ENCODE measurements at places on chromosomes 11 and 22.

DNA sequence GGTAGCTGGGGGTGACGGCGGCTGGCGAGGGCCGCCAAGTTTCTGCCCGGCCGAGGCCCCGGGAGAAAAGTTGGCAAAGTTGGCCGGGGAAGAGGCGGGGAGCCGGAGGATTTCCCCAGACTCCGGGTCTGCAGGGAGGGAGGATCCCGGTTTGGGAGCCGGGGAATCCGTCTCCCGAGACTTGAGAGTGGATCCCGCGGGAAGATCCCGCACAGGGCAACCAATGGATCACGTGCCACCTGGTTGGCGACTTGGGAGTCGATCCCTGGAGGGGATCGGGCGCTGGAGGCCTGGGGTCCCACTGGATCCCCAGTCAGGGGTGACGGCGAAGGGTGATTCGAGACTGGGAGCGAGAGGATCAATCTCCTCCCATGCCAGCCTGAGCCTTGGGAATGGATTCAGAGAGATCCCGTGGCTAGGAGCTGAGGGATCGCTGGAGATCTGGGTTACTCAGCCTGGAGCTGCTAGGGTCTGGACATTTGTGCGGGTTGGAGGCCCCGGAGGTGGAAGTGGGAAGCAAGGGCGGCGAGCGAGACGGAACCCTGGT, 394 bp downstream of the KIAA1671 start:
- no peak for DNase-seq

GRCh38 chr11:97943493-97943892, 1077.3 kb upstream of the CNTN5 start:
- no peak for DNase-seq

DNA sequence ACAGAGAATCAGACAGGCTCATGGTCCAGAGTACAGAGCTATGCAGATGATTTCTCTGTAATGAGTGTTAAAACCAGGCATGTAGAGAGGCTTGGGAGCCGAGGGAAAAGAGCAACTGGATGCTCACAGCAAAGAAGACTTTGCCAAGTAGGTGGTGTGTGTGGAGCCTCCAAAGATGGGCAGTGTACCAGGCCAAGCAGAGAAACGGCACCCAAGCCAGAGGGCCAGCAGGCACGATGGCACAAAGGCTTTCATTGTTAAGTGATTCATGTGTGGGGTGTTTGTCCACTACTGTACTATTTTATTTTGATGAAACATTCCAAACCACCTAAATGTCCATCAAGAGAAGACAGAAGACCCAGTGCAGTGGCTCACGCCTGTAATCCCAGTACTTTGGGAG, 11.1 kb downstream of the RANGAP1 start:
- no peak for DNase-seq

DNA sequence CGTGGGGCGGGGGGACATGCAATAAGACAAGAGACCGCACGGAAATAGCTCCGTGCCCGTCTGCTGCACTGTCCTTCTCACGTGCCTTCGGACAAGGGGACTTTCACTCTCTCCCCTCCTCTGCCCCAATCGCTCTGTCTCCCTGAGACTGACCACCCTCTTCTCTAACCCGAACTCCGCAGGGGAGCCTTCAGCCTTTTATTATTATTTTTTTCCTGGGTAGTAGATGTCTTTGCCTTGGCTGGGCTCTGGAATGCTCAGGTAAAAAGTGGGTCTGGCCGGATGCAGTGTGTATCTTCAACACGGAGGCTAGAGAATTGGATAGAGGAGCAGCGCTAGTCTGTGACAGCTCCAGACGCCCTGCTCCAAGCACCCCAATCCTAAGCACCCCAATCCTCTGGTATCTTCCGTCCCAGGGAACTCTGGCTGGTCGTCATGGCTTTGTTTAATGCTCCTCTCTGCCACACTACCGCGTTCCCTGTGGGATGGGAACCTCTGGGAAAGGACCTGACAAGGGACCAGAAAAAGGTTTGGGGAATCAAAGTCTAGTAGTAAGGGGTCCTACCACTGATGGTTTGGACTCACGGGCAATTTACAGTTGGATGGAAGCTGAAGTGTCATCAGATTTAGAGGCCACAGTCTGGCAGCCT, 25.1 kb upstream of the ROBO3 start:
- no peak for DNase-seq

DNA sequence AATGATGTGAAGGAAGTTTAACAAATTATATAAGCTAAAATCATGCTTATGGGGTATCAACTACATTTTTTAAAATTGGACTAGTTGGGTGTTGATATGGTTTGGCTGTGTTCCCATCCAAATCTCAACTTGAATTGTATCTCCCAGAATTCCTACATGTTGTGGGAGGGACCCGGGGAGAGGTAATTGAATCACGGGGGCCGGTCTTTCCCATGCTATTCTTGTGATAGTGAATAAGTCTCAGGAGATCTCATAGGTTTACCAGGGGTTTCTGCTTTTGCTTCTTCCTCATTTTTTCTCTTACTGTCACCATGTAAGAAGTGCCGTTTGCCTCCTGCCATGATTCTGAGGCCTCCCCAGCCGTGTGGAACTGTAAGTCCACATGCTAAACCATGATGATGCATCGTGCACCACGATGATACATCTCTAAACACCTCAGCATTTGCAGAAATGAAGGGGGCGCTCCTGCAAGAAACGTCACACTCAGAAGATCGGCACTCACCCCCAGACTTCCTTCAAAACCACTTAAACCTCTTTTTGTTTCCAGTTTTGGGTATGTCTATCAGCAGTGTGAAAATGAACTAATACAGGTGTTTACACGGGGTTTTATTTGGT, 340.0 kb downstream of the SHANK2 start:
- no peak for DNase-seq

- DNase-seq, result no peak
Observed at GRCh38 chr11:46445192-46445919, 53.8 kb upstream of the CHRM4 start.

DNA sequence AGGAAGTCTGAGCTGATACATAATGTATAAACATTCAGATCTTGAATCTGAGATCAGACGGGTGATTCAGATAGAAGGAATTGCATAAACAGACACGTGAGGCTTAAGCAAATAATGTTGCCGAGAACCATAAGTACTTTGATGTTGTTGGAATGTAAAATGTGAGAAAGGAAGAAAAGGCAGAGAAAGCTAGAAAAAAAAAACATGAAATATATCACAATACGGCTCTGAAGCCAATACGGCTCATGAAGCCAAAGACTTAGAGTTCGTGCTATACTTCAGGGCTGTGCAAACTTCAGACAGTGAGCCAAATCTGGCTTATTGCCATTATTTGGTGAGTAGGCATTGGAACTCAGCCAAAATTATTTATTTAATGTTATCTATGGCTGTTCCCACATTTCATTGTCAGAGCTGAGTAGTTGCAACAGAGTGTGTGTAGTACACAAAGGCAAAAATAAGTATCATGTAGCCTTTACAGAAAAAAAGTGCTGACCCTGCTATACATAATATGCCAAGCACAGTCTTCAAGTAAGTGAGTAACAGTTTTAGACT, 673.3 kb downstream of the CNTN5 start:
- no peak for DNase-seq

- DNase-seq, result no peak
Observed at GRCh38 chr22:30837531-30837930, 131.0 kb downstream of the MORC2 start.

DNA sequence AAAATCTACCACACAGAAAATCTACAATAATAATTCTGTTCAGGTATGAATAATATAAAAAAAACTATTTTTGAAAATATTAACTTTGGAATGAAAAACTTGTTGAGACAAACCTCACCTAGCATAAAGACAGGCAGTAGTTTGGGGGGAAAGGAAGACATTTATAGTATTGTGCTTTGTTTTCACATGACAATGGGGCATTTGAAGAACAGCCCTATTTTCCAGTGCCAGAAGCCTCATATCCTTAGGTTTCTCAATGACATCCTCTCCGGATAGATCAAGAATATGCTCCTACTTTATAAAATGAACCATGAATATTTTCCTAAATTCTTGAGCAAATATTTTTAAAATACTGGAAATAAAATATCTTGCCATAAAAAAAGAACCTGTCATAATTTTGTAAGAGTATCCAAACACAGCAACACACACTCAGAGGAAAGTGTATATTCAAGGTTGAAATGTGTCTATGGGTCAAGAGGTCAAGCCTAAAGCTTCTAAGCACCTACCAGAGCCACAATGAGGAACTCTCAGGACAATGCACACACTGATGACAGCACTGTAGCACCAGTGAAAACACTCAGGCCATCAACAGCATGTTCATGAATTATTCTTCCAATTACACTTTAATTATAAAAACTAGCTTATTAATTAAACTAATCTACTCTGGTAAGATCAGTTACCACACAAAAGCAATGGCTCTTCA, 68.7 kb downstream of the MRTFA start:
- DNase-seq, result no peak

DNA sequence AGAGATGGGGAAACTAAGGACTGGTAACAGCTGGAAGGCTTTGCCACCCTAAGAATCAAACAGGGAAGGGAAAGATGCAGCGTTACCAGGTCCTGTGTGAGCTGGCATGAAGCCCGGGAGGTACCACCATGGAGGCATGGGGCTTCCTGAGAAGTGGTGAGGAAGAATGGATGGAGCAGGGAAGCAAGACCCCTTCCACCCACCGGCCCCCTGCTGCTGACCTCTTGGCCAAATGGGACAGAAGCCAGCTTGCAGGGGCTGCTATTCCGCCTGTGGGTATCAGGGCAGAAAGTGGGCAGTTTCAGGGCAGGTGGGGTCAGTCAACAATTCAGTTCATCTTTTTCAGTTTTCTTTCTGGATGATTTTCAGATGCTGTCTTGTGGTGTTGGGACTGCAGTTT, 1099.9 kb downstream of the TBC1D22A start:
- no peak for DNase-seq

- peak; percentile 28 for DNase-seq
Observed at GRCh38 chr22:29072979-29073617, at the start of gene KREMEN1. TSS of gene KREMEN1 (plus strand) at chr22:29073035. CDS start at chr22:29073131, 96 bp downstream.

DNA sequence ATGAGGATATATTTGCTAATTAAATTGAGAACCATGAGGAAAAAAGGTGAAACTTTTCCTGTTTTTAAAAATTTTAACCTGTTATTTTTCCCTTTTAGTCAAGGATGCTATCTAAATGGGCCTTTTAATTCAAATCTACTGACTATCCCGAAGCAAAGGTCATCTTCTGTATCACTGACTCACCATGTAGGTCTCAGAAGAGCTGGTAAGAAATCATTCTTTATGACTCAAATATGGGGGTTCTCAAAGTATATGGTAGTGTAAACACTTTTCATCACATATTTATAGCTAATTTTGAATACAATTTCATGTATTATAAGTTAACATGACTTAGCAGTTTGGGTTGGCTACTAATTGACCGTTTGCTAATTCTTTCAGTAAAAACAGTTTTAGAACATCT, 88.2 kb downstream of the CYP2R1 start:
- no peak for DNase-seq

DNA sequence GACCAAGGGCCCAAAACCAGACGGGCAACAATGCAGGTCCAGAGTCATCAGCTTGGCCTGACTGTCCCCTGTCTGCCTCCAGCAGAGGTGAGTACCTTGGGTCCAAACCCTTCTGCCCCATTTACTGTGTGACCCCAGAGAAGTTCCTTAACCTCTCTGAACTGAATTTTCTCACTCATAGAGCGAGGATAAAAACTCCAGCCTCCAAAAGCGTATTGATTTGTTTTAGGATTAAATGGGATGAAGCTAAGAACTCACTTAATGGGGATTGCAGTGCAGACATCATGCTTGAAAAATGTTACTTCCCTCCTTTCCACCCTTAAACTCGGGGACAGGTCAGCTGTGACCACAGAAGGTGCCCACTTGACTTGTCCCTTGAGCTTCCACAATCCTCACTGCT, 22.6 kb downstream of the IGLL1 start:
- peak; percentile 13 for DNase-seq

- DNase-seq, result no peak
Observed at GRCh38 chr11:134293119-134294113, 17.2 kb downstream of the GLB1L3 start.

DNA sequence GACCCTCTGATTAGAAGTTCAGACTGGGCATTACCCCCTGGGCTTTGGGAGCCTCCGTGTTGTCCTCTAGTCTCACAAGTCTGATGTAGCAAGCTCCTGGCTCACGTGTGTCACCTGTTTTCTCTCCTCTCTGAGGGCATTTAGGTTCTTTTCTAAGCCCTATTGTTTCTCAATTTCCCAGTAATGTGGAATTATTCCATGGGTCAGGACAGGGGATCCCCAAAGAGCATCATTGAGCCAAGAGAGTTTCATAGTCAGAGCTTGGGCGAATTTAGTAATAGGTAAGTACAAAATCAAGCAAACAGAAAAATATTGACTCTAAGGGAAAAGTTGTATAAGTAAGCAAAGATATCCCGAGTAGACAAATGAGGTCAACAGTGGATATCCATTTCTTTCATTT, 57.3 kb downstream of the PPP6R2 start:
- DNase-seq, result no peak

GRCh38 chr11:73710964-73711363, 49.9 kb downstream of the RAB6A start:
- DNase-seq, result no peak

DNA sequence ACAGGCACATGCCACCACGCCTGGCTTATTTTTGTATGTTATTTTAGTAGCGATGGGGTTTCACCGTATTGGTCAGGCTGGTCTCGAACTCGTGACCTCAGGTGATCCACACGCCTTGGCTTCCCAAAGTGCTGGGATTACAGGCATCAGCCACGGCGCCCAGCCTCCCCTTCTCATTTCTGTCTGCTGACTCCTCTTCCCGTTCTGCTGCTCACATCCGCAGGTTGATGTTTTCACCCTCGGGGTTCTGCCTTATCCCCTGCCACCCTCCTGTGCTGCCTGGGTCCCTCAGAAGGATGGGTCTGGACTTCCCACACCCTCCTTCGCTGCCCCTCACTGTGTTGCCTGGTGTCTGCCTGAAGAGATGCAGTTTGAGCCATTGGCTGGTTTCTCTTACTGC, 19.2 kb upstream of the VSIG10L2 start:
- no peak for DNase-seq

DNA sequence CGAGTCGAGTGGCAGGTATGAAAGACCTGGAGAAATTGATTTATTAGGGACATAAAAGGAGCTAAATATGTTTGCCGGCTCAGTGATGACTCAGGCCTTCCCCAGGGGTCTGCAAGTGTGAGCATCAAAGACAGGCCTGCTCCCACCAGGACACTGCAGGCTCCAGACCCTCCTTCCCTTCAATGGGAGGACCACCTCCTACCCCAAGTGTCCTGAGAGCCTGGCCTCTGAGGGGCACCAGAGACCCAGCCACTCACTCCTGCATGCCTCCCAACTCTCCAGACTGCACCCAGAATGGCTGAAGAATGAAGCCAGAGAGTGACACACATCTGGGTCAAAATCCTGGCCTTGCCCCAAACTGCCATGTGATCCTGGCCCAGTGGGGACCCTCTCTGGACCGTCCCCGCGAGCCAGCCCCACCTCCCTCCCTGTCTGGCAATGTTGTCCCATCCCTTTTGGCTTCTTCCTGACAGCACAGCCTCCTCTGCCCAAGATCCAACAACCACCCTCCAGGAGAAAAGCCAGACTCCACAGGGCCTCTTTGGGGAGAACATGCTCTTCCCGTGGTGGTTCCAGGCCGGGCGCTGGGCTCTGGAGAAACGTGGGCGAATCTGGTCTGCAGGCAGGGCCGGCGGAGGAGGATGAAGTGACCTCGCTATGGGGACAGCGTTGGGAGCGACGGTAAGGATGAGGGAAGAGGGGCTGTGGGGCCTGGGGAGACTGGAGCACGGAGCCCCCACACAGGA, 36.2 kb downstream of the CYTH4 start:
- DNase-seq, result no peak

GRCh38 chr22:26904483-26904882, 247.1 kb downstream of the MIAT start:
- DNase-seq, result no peak
